ENCODE measurements at places on chromosomes 5 and 9.

GRCh38 chr5:115629903-115630302, 4.1 kb upstream of the TMED7 start:
- DNase-seq = no peak

- no peak for DNase-seq
Measured at GRCh38 chr5:141512911-141513626, 24.2 kb downstream of the PCDHGC5 start.

DNA sequence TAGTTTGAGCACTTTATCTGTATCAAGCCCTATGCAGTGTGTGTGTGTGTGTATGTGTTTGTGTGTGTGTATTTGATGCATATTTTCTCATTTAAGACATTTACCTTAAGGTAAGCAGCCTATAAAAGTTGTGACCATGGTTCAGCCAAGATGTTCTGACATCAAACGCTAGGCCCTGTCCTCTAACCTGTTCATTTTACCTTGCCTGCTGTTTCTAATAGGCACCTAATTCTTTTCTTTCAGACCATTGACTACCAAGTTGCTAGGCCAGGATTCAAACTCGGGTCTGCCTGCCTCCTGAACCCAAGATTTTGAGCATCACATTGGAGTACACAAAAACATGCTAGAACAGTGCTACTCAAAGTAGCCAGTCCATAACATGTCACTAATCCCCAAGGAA, 274.5 kb downstream of the PLK2 start:
- no peak for DNase-seq

- no peak for DNase-seq
Measured at GRCh38 chr5:9025942-9026341, 519.9 kb downstream of the SEMA5A start.

GRCh38 chr5:82754759-82755158, 322.4 kb downstream of the TMEM167A start:
- DNase-seq = no peak

DNA sequence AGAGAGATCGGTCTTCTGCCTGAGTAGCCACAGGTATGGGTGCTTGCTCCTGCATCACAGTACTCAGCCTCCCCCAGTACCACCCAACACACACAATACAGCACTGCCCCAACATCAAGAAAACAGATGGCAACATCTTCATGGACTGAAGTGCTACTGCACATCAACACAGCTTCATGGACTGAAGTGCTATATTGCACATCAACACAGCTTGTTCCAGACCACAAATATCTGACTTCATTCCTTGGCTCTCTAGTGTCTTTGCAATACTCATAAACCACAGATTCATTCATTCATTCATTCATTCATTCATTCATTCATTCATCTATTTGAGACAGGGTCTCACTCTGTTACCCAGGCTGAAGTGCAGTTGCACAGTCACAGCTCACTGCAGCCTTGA, 31.1 kb upstream of the PCA3 start:
- no peak for DNase-seq

DNA sequence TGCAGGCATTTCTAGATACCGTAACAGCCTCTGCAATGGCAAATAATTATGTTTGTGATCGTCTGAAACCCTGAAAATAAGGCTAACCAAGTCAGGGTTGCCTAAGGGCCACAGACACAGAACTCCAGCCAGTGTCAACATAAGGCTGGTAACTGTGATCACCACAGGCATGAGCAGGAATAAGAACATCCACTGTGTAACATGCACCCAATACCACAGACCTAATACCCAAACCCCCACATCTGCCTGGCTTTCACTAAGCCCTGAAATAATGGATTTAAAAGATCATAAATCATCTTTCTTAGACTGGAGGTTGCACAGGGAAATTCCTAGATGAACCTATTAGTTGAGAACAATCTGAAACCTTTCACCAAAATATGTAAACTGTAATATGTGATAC, 394.5 kb downstream of the NFIB start:
- no peak for DNase-seq

DNA sequence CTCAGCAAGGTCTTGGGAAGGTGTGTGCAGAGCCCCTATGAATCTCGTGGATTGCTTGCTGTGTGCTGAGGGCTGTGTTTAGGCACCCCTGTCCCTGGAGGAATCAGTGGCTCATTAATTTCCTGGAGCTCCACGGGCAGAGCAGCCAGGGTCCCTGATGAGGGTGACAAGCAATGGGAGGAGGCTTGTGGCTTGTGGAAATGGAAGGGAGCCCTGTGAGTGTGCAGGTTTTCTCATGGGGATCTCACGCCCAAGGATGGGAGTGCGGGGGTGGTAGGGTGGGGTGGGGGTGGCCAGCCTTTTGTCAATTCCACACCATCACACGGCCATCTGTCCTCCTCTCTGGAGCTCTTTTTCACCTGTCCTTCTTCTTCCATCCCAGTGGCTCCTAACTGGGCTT, 25.3 kb downstream of the PHF2 start:
- no peak for DNase-seq

- DNase-seq = no peak
Measured at GRCh38 chr5:120199559-120199958, 264.5 kb upstream of the PRR16 start.

GRCh38 chr5:42858687-42859086, 47.0 kb upstream of the SELENOP start:
- DNase-seq = no peak

GRCh38 chr9:80437091-80437640, 865.4 kb downstream of the TLE4 start:
- DNase-seq = no peak

DNA sequence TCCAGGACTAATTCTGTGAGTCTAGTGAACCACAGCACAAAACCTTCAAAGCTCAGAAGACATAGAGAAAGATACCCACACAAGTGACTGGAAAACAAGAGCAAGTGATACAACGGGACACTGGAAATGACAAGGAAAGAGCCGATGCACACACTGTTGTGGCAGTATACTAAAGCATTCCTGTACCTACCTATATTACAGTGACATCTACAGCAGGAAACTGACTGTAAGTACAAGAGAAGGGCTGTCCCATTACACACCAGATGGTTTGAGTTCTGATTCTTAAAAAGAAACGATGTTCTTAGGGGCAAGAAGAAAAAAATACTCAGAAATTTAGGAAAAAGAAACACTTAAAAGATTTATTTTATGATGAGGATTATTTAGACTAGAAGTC, 18.5 kb downstream of the TMEM245 start:
- no peak for DNase-seq

DNA sequence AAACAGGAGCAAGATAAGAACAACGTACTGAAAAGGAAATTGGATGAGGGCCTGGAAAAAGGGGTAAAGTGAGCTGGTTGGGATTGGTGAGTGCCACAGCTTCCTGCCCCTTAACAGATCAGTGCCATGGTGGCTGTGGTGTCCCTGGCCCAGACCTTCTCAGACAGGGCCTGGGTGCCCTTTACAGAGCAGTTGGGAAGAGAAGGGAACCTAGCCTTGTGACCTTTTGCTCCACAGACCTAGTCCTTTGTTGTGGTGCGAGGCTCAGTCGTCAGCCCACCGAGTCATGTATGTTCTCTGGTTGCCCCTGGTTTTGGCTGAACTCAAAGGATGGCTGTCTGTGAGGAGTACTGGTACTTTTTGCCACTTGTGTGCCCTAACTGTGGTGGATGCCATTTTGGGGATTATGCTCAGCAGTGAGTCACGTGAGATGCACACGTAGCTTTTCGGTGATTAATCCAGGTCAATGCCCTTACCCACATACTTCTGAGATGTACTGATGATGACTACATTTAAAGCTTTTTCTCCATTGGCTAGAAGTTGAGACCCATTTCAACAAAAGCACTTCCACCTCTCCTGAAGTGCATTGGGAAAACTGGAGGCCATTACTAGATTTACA, 48.4 kb downstream of the EXOSC2 start:
- DNase-seq = no peak

GRCh38 chr5:100787648-100788047, 115.4 kb downstream of the ST8SIA4 start:
- DNase-seq = no peak

- DNase-seq = no peak
Measured at GRCh38 chr5:11398728-11399127, 505.5 kb downstream of the CTNND2 start.

DNA sequence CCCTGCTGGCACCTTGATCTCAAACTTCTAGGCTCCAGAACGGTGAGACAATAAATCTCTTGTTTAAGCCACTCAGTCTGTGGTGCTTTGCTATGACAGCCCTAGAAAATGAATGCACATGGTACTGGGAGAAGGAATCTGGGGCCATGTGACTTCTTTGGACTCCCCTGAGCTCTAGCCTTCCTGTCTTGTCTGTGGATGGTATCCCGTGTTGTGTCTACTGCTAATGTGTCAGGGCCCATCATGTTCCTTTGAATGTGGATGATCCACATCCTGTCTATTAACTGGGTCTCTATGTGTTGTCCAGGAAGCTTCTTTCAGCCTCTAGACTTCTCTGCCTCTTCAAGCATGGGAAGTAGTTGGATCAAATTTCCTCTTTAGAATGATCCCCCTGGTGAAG, 25.1 kb downstream of the IL7R start:
- no peak for DNase-seq

DNA sequence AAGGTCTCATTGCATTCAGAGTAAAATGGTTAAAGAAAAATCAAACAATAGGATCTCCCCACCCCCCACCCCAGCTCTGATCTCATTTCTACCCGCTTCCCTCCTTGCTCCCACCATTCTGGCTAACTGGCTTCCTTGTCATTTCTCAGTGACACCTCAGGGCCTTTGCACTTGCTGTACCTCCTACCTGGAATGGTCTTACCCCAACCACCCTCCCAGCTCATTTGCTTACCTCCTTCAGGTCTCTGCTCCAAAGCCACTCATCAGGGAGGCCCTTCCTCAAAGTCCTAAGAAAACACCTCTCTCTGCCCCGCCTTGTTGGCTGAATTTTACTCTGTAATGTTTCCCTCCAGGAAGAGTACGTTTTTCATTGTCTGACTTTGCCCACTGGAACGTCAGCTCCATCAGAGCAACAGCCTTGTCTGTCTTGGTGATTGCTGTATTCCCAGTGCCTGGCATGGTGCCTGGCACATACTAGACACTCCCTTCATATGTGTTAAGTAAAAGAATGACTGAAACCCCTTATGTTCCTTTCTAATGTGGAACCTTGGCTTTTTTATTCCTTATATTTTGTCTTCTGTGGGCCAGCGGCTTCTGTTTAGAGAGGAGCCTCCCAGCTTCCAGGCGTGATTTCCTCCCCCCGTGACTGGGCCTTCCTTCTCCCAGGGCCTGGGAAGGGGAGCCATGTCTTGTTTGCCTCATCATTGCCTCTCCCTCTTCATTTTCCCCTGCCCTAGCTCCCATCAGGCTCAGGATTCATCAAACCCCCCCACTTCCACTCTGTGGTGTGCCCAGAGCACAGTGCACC, 26.9 kb downstream of the NEURL1B start:
- no peak for DNase-seq

- no peak for DNase-seq
Measured at GRCh38 chr9:93620881-93621820, 44.8 kb downstream of the PHF2 start.

DNA sequence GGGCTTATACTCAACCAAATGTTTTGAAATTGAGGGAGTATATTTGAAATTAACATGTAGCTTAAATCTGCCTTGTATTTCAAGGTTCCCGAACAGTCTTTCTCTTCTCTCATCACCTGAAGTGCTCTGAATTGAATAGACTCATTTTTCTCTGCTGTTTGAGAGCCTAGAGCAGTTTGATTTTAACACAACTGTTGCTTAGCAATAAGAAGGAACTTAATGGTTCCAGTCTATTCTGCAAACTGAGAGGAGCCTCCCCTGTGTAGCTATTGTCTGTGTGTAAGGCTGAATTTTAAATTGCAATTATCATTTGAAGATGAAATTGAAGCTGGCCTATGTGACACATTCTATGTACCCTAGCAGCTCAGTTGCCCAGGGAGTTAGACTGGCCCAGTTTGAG, 87.1 kb upstream of the CKMT2 start:
- DNase-seq = no peak

- no peak for DNase-seq
Measured at GRCh38 chr5:132203464-132203818, 24.2 kb downstream of the P4HA2 start.

GRCh38 chr5:159097784-159098602, 1.7 kb downstream of the EBF1 start:
- DNase-seq = no peak

- no peak for DNase-seq
Measured at GRCh38 chr9:25212361-25212760, 465.9 kb downstream of the TUSC1 start.

GRCh38 chr9:80649001-80649420, 1040.3 kb downstream of the TLE1 start:
- DNase-seq = peak; percentile 71

GRCh38 chr9:111969061-111969460, 72.4 kb downstream of the UGCG start:
- DNase-seq = no peak

GRCh38 chr5:54230936-54231685, 79.3 kb downstream of the ARL15 start:
- DNase-seq = no peak

DNA sequence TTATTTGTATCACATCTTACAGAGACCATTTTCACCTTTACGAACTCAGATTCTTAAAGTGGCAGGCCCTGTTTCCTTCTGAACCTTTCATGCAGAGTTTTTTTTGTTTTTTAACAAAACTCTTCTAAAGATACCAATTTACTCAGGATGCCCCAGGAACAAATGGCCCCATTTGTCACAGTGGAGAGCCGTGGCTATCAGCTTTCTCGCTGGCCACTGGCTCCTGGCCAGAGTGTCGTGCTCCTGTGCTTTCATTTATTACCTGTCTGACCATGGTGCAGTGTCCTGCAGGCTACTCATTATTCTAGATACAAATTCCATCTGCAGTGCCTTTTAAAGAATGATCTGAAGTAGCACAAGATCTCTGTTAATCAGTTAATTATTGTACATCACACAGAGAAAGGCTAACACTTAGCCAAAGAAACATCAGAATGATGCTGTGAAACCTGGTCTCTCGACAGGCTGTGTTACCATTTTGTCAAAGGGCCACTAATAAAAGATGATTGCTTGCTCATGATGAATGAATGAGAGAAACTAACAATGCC, 27.8 kb downstream of the ADRA1B start:
- DNase-seq = no peak

GRCh38 chr9:88716596-88717290, 181.8 kb downstream of the NXNL2 start:
- DNase-seq = no peak

DNA sequence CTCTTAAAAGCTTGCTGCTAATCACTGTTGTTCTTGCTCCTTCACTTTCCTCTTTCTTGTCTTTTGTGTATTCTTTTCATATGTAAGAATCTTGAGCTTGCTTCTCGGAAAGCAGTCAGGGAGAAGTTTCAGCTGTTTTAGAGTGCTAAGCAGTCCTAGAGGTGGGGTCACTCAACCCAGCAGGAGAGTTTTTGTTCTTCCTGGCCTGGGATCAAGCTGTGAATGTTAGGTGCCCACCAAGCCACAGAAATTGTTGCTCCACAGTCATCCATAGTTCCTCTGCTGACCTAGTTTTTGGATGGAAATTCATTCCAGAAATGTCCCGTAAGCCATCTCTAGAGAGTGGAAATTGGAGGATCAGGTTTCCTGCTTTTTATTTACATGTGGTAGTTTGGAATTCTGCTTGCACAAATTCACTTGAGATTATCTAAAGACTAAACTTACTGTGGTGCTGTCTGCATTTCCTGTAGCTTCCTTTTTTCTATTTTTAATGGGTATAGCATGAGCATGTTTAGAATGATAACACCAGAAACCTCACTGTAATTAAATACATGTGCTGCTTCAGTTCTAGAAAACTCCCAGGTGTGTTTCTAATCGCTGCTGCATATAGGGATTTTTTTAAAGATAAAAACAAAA, 108.7 kb downstream of the MAST4 start:
- DNase-seq = no peak

GRCh38 chr5:69528035-69528434, 32.0 kb upstream of the GTF2H2C start:
- DNase-seq = no peak

All from non-pigmented ciliary epithelial cell (primary cell).